CD8-positive, alpha-beta memory T cell (primary cell): ENCODE measurements at places on chromosomes 12 and 14. TPM values are rescaled to one million over a fixed set of nuclear protein-coding genes. Genes with fewer than 3 reads are reported as not detected.

DNA sequence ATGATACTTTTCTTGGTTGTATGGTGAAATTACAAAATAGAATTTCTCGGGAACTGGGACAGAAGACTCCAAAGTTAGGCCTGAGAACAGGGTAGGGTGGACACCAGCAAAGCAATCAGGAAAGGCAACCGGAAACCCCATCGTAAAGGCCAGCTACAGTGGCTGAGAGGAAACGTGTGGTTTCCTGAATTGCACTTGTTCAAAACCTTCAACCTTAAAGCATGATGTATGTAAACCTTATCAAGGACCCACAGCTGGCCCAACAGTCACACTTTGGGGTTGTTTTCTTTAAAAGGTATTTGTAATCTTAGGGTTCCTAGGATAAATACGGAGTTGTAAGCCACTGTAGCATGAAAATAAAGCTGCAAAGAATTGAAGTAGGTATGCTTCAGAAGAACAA lies 2.2 kb upstream of the PTGDR start:
- no peak for DNase-seq
- no peaks in the 10 kb centered on the region for H3K36me3 ChIP-seq
- no peak overlapping the region for H3K4me3 ChIP-seq
- H3K27ac ChIP-seq, result no peak overlapping the region
- H3K4me1 ChIP-seq, result peaks cover 25% of the 10 kb centered on the region
- H3K27me3 ChIP-seq, result peaks cover 2% of the 10 kb centered on the region

GRCh38 chr14:96663491-96664067 lies 133.6 kb upstream of the VRK1 start:
- peaks cover 13% of the 10 kb centered on the region for H3K27me3 ChIP-seq
- no peak overlapping the region for H3K27ac ChIP-seq
- no peak overlapping the region for H3K4me3 ChIP-seq
- H3K36me3 ChIP-seq, result no peaks in the 10 kb centered on the region
- H3K4me1 ChIP-seq, result no peaks in the 10 kb centered on the region

- no peaks in the 10 kb centered on the region for H3K4me1 ChIP-seq
- H3K27me3 ChIP-seq, result no peaks in the 10 kb centered on the region
- no peak overlapping the region for H3K27ac ChIP-seq
- H3K4me3 ChIP-seq, result no peak overlapping the region
These were observed 283.7 kb downstream of the FBXL14 start for GRCh38 chr12:1310653-1311052.

DNA sequence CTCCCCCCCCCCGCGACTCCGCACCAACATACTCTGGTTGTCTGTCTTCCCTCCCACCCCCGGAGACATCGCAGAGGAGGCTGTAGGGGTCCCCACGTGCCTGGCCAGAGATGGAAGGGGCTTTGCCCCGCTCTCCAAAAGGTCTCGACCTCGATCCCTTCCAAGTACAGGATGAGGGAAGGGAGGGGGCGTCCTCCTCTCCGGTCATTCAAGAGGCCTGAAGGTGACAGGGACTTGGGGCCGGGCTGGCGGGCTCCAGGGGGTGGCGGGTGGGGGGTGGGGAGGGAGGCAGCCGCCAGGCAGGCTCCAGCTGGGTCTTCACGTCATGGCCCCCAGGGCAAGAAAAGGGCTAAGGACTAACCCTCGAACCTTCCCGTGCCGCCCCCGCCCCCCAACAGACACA lies 15.1 kb downstream of the TBX3 start:
- DNase-seq, result no peak
- H3K36me3 ChIP-seq, result no peaks in the 10 kb centered on the region
- H3K27ac ChIP-seq, result no peak overlapping the region

DNA sequence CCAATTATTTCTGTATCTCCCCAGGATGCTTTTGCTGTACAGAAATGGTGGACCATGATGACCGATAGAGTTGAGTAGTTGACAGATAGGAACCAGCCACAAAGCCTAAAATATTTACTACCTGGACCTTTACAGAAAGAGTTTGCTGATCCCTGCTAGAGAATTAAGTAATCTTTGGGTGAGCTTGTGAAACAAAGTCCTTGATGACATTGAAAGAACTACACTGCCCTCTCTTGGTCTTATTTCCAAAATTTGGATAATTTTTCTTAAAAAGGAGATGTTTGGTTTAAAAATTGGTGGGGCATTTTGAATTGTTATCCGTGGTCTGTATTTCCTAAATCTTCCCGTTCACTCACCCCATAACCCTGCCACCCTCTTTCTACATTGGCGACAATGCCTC lies 13.7 kb upstream of the TCTN1 start:
- H3K27me3 ChIP-seq, result no peaks in the 10 kb centered on the region
- H3K4me1 ChIP-seq, result no peaks in the 10 kb centered on the region
- no peak overlapping the region for H3K27ac ChIP-seq
- DNase-seq, result peak; percentile 51
- no peak overlapping the region for H3K4me3 ChIP-seq

DNA sequence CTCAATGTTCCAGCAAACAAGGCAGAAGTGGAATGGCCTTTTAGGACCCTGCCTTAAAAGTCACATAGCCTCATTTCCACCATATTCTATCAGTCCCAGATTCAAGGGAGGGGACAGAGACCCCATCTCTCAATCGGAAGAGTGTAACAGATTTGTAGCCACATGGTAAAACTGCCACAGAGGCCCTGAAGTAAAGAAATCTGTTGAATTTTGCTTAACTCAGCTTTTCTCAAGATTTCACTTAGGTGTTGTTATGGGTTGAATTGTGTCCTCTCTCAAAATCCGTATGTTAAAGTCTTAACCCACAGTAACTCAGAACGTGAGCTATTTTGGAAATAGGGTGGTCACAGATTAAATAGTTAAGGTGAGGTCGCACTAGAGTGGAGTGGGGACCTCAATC lies 22.7 kb upstream of the CCDC60 start:
- no peaks in the 10 kb centered on the region for H3K4me1 ChIP-seq
- DNase-seq, result no peak
- H3K36me3 ChIP-seq, result no peaks in the 10 kb centered on the region
- H3K27ac ChIP-seq, result no peak overlapping the region
- H3K4me3 ChIP-seq, result no peak overlapping the region

DNA sequence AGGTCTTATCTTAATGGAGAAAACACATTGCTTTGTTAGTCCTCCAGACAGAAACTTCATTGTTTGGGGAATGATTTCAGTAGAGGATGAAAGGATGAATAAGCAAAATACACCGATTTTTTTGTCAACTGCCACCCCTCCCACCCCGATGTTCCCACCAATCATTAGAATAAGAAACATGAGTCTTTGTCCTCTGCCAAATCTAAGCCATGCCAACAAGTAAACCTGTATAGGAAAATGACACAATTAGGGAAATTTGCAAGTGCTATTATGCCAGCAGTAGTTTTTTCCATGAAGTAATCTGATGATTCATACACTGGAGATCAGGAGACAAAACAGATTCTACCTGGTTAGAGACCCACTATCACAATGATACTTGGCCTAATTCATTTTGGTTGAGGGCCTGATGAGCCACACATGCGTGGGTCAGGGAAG lies 35.9 kb downstream of the FLRT2 start:
- no peaks in the 10 kb centered on the region for H3K36me3 ChIP-seq
- H3K4me1 ChIP-seq, result no peaks in the 10 kb centered on the region
- no peak overlapping the region for H3K4me3 ChIP-seq

DNA sequence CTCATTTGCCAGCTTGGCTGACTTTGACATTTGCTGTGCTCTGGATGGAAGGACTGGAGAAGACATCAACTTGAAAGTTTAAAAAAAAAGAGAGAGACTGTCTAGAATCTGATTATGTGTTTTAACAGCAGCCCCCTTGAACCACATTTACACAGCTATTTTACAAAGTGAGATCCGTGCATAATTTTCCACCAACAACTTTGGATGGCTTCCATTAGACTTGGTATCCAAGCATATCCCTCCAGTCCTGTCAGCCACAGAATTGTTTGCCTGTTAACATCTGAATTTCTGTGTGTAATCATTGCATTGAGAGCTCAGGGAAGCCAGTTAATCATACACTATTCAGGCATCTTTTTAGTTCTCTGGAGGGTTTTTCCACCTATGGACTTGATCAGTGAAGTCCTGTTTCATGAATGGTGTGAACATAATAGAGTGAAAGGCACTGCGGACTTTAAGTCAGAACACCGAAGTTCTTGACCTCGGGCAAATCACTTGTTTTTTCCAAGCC lies 93.7 kb downstream of the SAMD4A start:
- no peaks in the 10 kb centered on the region for H3K36me3 ChIP-seq
- H3K27me3 ChIP-seq, result no peaks in the 10 kb centered on the region
- no peak for DNase-seq
- H3K4me3 ChIP-seq, result no peak overlapping the region
- H3K27ac ChIP-seq, result no peak overlapping the region
- no peaks in the 10 kb centered on the region for H3K4me1 ChIP-seq

- H3K27me3 ChIP-seq, result no peaks in the 10 kb centered on the region
- H3K36me3 ChIP-seq, result no peaks in the 10 kb centered on the region
- no peak overlapping the region for H3K27ac ChIP-seq
These were observed 78.7 kb downstream of the PPM1A start for GRCh38 chr14:60327447-60328331.

The TMEM229B gene
- 3.2 TPM for total RNA-seq

The PMCH gene
- total RNA-seq, result 2.0 TPM

The KIF21A gene
- total RNA-seq, result 43.9 TPM
